ENCODE measurements at places on chromosomes 4 and X.

DNA sequence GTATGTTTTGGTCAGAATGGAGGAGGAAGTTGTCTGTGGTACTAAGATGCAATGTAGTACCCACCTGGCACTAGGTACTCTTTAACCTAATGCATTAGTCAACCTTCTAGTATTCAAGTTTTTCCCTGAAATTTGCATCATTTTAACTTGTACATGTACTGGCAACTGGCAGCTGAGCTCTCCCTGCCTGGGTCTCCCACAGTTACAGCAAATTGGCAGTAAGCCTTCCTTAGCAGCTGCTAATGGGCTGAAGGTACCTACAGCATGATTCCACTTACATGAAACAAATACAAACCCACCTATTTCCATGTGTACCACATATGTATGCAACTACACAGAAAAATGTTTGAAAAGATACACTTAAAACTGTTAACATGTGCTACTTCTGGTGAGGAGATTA is 8.1 kb upstream of the KLHL2 start:
- DNase-seq: peak; percentile 27

- DNase-seq: no peak
Measured at GRCh38 chrX:105263171-105263570, 42.7 kb upstream of the TEX13A start.

DNA sequence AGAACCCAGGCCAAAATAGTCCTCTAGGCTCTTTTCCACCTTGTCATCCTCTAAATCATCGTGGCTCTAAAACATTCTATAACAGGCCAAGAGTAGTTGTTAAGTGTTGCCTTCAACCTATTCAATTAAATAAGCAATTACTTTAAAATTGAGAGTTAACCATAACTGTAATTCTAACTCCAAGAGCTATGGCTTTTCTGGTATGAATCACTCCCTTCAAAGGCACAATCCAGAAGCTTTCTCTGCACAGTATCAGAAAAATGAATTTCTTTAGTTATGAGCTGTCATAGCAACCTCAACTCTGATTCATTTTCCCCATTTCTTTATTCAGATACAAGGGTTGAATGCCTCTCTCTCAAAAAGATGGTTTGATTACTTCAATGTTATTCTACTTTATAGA is 21.7 kb downstream of the INPP4B start:
- DNase-seq: peak; percentile 61

- peak; percentile 38 for DNase-seq
Measured at GRCh38 chrX:77450996-77451395, 3.8 kb downstream of the FGF16 start.

DNA sequence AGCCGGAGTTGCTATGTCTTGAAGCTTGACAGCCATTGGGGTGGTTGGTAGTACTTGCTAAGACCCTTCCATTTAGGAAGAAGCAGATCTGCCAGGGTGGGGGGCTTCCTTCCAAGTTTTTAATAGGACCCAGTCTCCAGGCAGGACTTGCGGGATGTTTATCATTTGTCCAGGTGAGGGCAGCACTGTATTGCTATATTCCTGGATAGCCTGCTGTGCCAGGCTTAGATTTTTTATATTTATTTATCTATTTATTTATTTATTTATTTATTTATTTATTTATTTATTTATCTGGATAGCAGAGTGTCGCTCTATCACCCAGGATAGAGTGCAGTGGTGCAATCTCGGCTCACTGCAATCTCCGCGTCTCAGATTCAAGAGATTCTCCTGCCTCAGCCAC is 87.4 kb upstream of the CT45A1 start:
- no peak for DNase-seq

- no peak for DNase-seq
Measured at GRCh38 chrX:68919707-68920106, 90.9 kb downstream of the EFNB1 start.

DNA sequence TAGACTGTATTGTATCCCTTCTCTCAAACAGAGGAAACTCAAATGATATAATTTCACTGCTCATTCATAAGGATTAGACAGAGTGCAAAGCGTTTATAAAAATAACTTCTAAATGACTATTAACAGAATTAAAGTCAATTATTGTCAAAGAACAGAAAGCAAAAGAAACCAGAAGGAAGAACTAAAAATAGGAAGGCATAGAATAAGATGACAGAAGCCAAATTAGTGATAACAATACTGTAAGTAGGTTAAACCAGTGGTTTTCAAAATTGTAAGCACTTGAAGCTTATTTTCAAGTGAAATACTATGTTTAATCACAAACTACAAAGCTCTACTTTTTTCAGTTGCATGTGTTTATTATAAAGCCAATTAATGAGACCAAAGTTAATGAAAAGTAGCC is 305.2 kb downstream of the PPP1R2C start:
- DNase-seq: no peak

DNA sequence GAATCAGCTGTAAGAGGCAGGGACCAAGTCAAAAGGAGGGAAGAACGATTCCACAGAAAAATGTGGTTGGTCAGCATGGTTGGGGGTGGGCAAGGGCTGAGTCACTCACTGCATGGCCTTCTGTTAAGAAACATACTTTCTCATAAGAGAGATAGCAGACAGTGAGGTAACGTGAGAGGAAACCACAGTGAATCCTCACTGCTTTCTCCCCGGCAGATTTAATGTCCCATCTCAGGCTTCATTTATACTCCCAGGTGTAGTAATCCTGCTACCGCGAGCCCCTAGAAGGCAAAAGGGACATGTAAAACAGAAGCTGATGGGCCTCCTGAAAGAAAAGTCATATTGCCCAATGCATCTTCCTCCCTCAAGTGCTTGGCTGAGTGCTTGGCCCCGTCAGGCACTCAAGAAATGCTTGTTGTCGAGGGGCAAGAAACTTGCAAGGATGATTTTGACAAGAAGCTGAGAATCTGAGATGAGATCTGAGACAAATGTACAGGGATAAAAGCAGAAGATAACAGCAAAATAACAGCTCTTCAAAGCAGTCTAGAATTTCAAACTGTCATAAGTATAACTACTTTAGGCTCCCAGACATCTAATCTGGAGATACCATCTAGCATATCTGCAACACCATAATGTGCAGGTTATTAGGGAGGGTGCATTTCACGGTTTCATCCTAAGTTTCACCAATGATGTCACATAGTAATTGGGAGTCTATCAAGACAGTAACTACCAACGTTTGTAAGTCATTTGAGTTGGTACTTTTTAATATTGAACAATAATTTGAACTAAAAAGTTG is 40.2 kb downstream of the SH3KBP1 start:
- peak; percentile 83 for DNase-seq

- peak; percentile 71 for DNase-seq
Measured at GRCh38 chrX:41561045-41561444, 113.9 kb downstream of the NYX start.

DNA sequence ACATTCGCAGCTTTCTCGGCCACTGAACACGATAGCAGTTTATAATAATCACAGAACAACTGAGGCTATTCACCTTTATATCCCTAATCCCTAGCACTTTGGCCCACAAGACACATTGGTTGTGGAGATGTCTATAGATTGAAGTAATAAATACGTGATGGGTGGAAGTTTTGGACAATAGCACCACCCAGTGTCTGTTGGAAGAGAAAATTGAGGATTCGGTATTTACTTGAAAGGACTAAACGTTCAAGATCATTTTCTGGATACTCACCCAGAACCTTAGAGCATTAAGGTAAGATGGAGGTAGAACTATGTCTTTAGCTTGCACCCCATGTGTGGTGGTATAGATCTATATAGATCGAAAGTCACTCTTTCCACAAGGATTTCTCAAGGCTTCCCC is 787 bp upstream of the TMSB15A start:
- DNase-seq: peak; percentile 35

DNA sequence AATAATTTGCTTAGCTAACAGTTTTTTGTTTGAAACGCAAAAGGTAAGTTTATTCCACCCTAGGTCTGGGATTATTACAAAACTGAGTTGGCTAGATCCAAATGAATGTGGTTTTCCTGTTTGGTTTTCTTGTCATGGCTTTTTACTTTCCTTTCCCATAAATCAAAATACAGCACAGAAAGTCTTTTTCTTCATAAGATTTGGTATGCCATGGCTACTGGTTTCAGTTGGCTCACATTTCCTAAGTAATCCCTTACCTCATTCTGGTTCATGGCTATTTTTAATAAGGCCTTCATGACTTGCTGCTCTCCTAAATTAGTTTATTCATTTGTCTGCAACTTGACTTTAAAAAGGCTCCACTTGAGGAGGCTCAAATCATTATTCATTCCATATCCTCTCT is 12.9 kb upstream of the PAK3 start:
- DNase-seq: peak; percentile 6

Data from fibroblast of upper back skin (primary cell).